ENCODE measurements at places on chromosomes 7 and 10.

DNA sequence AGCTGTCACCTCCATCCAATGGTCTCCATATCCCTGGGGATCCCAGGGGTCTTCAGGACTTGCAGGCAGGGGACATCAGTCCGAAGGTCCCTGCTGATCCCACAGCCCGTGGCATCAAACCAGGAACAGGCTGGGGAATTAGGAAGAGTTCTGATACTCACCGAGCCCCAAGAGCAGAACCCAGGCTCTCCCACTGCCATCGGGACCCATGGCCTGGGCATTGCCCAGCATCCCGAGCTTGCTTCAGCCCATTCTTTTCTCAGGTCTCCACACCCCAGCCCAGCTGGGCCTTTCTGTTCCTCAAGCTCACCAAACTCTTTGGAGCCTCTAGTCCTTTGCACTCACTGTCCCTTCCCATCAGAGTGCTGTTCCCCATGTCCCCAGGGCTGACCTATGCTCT lies 280.9 kb downstream of the GRID1 start:
- no peak for DNase-seq

- DNase-seq = no peak
These were observed 163.1 kb downstream of the PPP1R17 start for GRCh38 chr7:31850066-31850465.

GRCh38 chr7:39633563-39634477 lies 10.4 kb downstream of the RALA start:
- no peak for DNase-seq

DNA sequence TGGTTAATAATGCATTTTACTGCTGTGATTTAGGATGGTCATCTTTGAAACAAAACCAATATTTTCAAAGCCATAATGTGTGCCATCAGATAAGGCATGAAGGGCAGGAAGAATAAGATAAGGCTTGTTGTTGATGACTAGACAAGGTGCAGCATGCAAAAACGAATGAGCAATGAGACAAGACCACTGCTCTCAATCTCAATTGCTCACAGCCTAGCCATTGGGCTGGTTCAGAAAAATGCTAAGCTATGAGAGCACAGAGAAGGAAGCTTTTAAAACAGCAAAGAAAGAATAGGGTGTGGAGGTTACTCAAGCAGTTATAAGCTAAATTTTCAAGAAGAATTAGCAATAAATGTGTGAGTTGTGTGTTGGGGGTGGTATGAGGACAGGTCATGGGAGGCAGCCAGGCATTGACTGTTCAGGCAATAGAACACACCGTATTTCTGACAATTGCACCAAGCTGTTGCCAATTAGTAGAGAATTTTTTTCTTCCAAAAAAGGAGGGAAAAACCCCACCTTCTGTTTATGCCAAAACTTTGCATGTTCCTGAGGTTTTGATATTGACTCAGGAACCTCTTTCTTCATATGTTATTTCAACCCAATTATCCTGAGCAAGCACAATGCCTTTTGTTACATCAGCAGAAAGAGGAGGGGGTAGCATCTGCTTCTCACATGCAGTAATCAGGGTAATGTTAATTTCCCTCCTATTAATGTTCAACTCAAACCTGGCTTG lies 276.5 kb downstream of the HDAC9 start:
- no peak for DNase-seq

GRCh38 chr7:88395715-88396114 lies 89.0 kb upstream of the STEAP4 start:
- no peak for DNase-seq

- no peak for DNase-seq
These were observed 794.7 kb downstream of the IPMK start for GRCh38 chr10:57472823-57473619.

- peak; percentile 22 for DNase-seq
These were observed 863 bp downstream of the CCNY start for GRCh38 chr10:35336921-35337823.

DNA sequence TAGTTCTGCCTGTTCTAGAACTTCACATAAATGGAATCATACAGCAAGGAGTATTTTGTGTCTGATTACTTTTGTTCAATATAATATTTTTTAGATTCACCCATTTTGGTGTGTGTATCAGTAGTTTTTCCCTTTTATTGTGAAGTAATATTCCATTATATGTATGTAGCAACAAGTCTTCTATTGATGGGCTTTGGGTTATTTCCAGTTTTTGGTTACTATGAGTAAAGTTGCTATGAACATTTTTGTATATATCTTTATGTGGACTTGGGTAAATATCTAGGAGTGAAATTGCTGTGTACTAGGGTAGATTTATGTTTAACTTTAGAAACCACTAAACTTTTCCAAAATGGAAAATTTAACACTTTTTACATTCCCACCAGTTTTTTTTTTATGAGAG lies 35.7 kb downstream of the ADK start:
- DNase-seq = no peak

- no peak for DNase-seq
These were observed 72.1 kb downstream of the WNT2 start for GRCh38 chr7:117250801-117251200.

- DNase-seq = no peak
These were observed 16.0 kb downstream of the CHST15 start for GRCh38 chr10:124077208-124077993.

GRCh38 chr10:9547936-9548904 lies 1469.5 kb upstream of the CELF2 start:
- no peak for DNase-seq

DNA sequence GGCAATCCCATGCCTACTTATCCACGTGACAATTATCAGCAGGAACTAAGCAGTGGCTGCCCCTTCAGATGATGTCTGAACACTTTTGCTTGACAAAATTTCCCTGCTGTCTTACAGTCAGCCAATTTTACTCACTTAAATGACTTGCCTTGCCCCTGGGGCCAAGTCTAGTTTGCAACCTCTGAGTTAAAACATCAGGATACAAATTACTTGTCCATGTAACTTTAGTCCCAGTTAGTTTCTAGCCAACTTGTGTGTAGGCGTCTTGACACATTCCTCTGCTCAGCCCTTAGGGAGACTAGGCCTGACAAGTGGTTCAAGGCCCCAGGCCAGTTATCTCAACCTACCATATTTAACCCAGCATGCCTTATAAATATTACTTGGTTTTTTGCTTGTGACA lies 11.6 kb upstream of the TYSND1 start:
- DNase-seq = no peak

DNA sequence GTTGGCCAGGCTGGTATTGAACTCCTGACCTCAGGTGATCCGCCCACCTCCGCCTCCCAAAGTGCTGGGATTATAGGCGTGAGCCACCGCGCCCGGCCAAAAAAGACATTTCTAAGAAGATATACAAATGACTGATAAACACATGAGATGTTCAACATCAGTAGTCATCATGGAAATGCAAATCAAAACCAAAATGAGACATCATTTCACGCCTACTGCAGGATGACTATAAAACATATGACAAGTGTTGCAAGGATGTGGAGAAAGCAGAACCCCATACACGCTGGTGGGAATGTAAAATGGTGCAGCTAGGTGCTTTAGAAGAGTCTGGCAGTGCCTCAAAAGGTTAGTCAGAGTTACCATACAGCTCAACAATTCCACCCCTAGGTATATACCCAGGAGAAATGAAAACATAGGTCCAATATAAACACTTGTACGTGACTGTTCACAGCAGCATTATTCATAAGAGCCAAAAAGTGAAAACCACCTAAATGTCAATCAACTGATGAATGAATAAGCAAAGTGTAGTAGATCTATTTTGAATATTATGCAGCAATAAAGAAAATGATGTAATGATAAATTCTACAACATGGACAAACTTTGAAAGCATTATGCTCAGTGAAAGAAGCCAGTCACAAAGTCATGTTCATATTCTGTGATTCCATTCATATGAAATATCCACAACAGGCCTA lies 24.5 kb downstream of the TMEM209 start:
- DNase-seq = peak; percentile 16

GRCh38 chr7:48251766-48252165 lies 80.5 kb downstream of the ABCA13 start:
- no peak for DNase-seq

- no peak for DNase-seq
These were observed 44.3 kb upstream of the GLCCI1 start for GRCh38 chr7:7924303-7924702.

DNA sequence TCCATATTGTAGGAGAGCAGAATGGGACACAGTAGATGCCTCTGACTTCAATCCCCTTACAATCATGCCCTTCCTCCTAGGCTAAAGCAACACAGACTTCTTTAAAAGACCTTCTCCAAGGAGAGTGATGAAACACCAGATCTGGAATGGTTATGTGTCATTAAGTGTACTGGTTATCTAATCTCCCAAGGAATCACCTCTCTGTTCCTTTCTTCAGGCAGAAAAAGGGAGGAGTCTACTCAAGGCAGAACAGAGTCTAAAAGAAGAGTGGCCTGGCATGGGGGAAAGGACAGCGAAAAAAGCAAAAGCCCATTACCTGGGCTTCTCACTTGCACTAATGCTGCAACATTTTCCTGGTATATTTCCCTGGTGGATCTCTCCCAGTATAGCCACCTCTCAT lies 2.9 kb downstream of the ELMO1 start:
- no peak for DNase-seq

DNA sequence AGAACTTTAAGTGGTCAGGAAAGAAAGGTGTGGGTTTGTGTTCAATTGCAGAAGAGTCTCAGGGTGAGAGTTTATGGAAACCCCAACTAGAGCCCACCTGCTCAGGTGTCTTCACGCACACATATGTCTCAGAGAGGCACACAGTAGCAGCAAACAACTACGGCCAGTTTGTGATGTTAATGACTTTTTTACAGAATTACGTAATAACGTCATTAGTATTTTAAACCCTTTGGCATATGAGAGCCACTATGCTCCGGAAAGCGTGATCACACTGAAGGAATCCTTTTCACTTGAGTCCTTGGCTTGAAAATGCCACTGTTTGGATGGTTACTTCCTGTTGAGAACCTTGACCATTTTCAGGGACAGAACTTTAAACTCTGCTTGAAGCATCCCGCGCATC lies 204.0 kb downstream of the PTPRN2 start:
- no peak for DNase-seq

DNA sequence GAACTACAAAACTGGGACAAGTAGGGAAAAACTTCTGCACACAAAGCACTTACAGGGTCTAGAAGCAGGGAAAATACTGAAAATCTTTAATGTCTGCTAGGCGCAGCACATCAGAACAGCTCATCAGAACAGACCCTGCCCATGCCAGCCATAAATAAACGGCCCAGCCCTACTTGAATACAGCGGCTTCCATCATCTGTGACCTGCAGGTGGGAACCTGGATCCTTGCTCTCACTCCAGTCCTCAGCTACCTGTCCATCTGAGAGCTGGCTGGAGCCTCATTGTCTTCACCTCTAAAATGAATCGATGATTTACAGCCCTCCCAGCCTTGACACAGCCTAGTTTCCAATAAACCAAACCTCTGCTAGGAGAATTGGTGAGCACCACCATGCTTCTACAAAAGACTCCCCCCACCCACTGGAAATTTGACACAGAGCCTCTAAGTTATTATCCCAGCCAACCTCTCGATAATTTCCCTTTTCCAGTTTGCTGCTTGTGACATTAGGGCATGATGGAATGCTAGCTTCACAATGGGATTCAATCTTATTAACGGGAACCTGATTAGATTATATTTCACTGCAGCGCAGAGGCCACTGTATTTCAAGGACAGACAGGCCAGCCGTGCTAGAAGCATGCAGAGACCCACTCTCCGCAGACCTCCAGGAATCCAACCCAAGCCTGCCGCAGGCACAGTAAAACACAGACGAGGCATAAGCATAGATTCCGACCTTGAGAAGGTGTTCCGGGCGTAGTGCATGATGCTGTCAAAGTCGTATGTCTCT lies 61.6 kb upstream of the OPALIN start:
- no peak for DNase-seq

- no peak for DNase-seq
These were observed 6.2 kb upstream of the ZAN start for GRCh38 chr7:100726996-100727761.

GRCh38 chr7:157822688-157823031 lies 485.9 kb downstream of the DNAJB6 start:
- no peak for DNase-seq

GRCh38 chr7:157270060-157270444 lies 66.8 kb upstream of the DNAJB6 start:
- no peak for DNase-seq

DNA sequence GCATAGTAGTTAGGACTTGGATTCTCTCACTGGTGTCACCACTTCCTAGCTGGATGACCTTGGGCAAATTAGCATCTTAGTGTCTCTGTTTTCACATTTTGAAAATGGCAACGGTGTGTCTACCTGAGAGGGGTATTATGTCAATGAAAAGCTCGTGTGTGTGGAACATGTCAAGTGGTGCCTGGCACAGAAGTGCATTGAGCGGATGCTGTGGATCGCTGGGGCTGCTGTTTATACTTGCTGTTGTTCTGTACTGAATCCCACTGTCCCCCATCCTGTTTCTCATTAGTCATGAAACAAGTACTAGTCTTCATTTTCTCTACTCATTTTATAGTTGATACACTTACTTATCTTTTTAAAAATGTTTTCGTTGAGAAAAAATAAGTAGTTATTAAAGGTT lies 26.1 kb downstream of the RBM33 start:
- DNase-seq = no peak

- no peak for DNase-seq
These were observed 14.7 kb upstream of the CPED1 start for GRCh38 chr7:120973849-120974248.

DNA sequence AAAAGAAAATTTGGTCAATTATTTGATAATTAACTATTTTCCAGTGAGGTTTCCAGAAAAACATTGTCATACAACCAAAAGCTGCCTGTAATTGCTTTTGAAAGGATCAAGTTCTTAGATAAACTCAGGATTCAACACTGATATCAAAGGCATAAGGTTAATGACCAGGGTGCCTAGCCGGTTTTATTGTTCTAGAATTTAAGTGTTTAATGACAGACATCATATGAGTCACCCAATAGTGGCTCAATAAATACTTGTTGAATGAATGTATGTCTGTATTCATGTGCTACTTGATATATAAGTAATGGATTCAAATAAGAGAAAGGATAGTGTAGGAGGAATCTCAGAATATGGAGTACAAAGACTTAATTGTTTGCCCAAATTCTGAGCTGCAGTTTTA lies 196.1 kb upstream of the LRGUK start:
- no peak for DNase-seq

GRCh38 chr10:109374215-109374614 lies 549.1 kb downstream of the XPNPEP1 start:
- DNase-seq = no peak

- no peak for DNase-seq
These were observed 1034.2 kb upstream of the C7orf33 start for GRCh38 chr7:147556317-147556716.

- no peak for DNase-seq
These were observed 56.1 kb upstream of the GRB10 start for GRCh38 chr7:50838675-50839377.

DNA sequence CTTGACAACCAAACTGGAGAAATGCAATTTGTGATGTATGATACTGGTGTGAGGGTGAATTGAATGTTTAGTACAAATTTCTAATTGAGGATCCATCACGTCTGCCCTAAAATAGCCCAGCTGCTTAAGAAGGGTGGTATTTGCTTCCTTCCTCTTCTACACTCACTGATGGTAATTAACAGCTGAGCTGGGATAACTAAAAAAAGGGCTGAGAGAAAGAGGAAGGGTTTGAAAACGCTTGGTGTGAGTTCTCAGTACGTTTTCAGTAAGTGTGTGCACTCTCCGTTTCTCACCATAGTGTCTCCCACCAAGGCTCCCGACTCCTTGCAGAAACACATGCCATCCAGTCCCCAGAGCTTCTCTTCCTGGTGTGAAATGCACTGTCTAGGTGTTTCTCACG lies 54.3 kb downstream of the MAP3K8 start:
- no peak for DNase-seq

Measured in stimulated activated CD4-positive, alpha-beta T cell treated with anti-CD3 and anti-CD28 coated beads, Interleukin-15, amount 100 ng/mL, for 1 hour (primary cell).